ENCODE measurements at places on chromosomes 11 and 22.

DNA sequence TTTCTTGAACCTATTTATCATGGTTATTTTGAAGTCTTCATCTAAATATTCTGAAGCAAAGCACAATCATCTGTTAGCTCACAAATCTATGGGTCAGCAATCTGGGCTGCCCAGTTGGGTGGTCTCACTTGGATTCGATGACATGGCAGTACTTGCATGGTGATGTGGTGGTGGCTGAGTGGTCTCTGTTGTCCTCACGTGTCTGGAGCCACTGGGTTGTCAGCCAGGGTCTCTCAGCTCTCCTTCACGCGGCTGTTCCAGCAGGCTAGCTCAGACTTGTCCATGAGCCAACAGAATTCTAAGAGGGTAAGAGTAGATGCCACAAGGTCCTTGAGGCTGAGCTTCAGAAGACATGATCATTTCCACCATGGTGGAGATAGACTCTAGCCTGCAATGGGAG lies 66.4 kb upstream of the KCNQ1OT1 start:
- DNase-seq = no peak

GRCh38 chr22:30182350-30182745 lies 64.2 kb downstream of the LIF start:
- DNase-seq = peak; percentile 52

GRCh38 chr11:44829838-44830237 lies 103.1 kb downstream of the TSPAN18 start:
- DNase-seq = no peak

DNA sequence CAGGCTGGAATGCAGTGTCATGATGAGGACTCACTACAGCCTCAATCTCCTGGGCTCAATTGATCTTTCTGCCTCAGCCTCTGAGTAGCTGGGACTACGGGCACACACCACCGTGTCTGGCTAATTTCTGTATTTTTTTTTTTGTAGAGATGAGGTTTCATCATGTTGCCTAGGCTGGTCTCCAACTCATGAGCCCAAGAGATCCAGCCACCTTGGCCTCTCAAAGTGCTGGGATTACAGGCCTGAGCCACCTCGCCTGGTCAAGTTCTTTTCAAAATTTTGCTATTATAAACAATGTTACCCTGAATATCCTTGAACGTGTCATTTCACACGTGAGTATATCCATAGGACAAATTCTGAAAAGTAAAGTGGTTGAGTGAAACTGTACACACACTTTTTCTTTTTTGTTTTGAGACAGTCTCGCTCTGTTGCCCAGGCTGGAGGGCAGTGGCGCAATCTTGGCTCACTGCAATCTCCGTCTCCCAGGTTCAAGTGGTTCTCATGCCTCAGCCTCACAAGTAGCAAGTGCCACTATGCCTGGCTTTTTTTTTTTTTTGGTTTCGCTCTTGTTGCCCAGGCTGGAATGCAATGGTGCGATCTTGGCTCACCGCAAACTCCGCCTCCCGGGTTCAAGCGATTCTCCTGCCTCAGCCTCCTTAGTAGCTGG lies 21.6 kb upstream of the EP300 start:
- no peak for DNase-seq

All from IMR-90 (cell line).